ENCODE measurements at places on chromosomes 16 and 17.

GRCh38 chr16:74019612-74020011 is 277.0 kb upstream of the PSMD7 start:
- no peaks in the 10 kb centered on the region for H3K27me3 ChIP-seq
- peak; percentile 85 for DNase-seq
- no peak overlapping the region for H3K4me3 ChIP-seq

DNA sequence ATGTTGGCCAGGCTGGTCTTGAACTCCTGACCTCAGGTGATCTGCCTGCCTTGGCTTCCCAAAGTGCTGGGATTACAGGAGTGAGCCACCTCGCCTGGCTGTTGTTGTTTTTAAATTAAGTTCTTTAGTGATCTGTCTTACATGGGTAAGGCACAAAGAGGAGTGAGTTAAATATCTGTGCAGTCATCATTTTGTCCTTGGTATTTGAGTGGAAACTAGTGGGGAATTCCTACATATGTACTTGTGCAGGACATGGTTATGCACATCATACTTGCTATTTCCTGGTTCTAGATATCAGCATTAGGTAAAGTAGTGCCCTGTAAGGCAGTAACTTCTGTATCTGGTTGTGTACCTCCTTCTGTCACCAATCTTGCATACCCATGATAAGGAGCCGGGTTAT is 3.7 kb downstream of the KPNB1 start:
- H3K27me3 ChIP-seq = no peaks in the 10 kb centered on the region
- DNase-seq = no peak
- H3K4me3 ChIP-seq = no peak overlapping the region
- H3K36me3 ChIP-seq = peaks cover 71% of the 10 kb centered on the region
- H3K4me1 ChIP-seq = peaks cover 19% of the 10 kb centered on the region
- H3K27ac ChIP-seq = no peak overlapping the region

- no peak overlapping the region for H3K4me3 ChIP-seq
- no peaks in the 10 kb centered on the region for H3K27me3 ChIP-seq
- no peak overlapping the region for H3K27ac ChIP-seq
- H3K36me3 ChIP-seq = peaks cover 9% of the 10 kb centered on the region
Observed at GRCh38 chr16:3485097-3485745, 10.1 kb downstream of the C16orf90 start.

- H3K4me3 ChIP-seq = no peak overlapping the region
- DNase-seq = no peak
- no peak overlapping the region for H3K27ac ChIP-seq
- H3K27me3 ChIP-seq = no peaks in the 10 kb centered on the region
Observed at GRCh38 chr16:19309178-19309577, 23.6 kb downstream of the CLEC19A start.

- DNase-seq = no peak
- no peak overlapping the region for H3K27ac ChIP-seq
- H3K4me1 ChIP-seq = no peaks in the 10 kb centered on the region
- no peaks in the 10 kb centered on the region for H3K27me3 ChIP-seq
- no peaks in the 10 kb centered on the region for H3K36me3 ChIP-seq
Observed at GRCh38 chr16:11242658-11243057, 13.3 kb downstream of the SOCS1 start.

All from GM23338 (cell line).